ENCODE measurements at places on chromosomes 3 and 15. TPM values are rescaled to one million over a fixed set of nuclear protein-coding genes. Genes with fewer than 3 reads are reported as not detected.
A peak's percentile ranks its signal among the peaks of the same experiment; 100 is the strongest.

DNA sequence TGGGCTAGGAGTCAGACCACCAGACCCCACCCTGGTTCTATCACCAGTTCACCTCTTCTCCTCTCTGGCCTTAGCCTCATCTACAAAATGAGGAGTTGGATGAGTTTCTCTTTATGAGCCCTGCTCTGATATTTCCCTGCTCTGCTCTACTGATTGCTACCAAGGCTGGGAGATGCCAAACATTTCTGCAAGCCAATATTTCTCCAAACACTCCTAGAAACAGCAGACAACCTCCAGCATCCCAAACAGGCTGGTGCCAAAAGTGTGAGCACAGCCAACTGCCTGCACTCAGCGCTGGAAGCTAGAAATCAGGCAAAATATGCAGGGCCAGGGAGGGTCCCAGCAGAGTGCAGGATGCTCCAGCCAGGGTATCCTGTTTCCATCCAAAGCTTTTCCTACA, 10.8 kb downstream of the DAPK2 start:
- no peak for DNase-seq

PTH1R gene
- polyA plus RNA-seq, result 185 TPM

C3orf52 gene
- 4.9 TPM for polyA plus RNA-seq

GRCh38 chr3:49902511-49903345, 945 bp downstream of the MST1R start:
- DNase-seq, result no peak

LIPC gene
- polyA plus RNA-seq, result 14.0 TPM

DNA sequence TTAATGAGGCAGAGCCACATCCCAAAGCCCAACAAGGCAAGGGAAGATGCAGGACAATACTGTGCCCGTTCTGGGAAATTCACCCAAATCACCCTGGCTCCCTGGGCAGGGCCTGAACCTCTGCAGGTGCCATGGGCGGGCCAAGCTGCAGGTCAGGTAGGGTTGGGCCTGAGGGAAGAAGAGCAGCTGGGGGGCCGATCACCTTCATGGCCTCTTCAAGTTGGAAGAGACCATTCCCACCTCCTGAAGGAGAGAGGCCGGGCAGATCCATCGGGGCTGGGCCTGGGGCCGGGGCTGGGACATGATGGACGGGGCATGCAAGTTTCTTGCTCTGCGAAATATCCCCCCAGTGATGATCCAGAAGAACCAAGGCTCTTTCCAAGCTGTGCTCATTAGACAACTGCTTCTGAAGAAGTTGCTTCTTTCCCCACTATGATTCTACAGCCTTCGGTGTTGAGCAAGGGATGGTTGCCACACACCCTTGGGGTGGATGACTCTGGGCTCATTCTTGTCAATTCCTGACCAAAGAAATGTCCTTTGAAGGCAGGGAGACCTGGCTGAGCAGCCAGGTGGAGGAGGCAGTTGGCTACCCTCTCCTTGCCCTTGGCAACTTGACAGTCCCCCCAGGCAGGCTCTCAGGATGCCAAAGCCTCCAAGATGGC, 38.2 kb downstream of the KLHL25 start:
- no peak for DNase-seq

CCR2 gene
- polyA plus RNA-seq, result 2.1 TPM

MOBP gene
- 0.04 TPM for polyA plus RNA-seq

DNA sequence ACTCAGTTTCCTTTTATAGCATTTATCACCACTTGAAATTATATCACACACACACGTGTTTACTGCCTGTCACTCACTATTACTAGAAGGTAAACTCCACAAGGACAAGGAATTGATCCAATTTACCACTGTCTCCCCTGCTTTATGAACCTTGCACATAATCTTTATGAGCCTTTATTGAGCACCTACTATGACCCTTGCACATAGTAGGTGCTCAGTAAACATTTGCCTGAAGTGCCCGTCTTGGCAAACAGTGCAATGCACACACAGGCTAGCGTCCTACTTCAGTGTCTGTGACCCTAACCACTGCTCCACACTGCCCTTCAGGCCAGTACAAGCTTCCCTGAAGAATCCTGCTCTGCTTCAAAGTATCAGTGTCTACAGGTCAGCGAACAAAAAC, 237.7 kb upstream of the TMC3 start:
- DNase-seq, result no peak

DNA sequence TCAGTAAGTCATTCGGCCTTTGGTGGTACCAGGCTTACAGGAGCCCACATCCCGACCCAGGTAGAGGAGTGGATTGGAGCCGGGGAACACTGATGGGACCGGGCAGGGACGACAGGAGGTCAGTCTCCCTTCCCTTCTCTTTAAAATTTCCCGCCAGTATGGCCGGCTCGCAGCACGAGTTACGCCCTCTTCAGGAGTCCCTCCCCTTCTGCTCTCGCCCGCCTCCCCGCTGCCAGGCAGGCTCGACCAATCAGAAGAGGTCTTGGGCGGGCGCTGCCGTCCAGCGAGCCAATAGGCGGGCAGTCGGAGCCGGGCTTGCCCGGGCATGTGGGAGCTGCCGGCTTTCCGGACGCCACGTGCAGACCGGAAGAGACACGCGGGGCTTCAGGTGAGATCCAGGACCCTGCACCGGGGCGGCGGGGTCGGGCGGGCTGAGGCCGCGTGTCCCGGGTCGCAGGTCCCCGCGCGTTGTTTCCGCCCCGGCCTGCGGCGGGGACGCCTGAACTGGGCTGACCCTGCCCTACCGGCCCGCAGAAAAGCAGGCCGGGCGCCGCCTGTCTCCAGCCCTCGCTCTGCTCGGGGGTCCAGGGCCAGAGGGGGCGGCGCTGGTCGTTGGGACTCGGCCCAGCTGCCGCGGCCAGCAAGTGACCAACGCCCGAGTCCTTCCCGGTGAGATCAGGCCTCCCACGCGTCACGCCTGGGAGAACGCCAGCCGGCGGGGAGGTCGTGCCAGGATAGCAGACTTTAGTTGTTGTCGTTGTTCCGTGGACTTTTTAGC, at the start of gene AEN:
TSS of gene AEN (plus strand) at position 346 of the 778 bp plus-strand sequence. CDS start 4,870 bp downstream, outside the sequence.
- peak; percentile 85 for DNase-seq

DNA sequence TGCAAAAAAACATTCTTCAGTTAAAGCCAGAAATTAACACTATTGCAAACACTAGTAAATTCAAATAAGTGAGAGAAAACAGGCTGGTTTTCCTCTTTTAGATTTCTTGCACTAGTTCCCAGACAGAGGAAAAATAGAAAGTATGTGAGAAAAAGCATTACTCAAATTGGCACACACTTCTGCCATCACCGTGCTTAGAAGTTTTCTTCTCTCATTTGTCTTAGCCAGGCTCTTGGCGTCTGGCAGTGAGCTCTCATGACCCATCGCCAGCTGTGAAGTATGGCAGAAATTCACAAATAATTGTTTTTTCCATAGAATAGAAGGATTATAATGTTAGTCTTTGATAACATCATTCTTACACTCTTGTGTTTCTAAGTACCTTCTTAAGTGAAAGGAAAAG, 515.9 kb downstream of the GBE1 start:
- no peak for DNase-seq

DNA sequence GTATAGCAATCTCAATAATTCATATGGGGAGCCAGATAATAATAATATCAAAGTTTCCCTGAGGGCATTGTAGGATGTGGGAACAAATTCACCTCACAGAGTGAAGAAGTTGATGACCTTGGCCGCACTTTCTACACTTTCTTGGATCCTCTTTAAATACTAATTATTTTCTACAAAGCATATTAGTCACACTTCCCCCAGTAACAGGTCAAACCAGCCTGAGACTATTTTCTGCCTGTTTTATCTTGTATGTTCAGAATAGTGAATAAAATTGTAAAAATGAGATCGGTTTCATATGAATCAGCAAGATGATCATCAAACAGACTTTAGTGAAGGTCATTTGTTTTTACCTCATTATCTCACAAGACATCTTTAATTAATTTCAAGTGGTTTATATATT, 2.3 kb upstream of the OR5K3 start:
- DNase-seq, result no peak

- DNase-seq, result no peak
Measured at GRCh38 chr3:14946739-14947099, 664 bp upstream of the NR2C2 start.

- DNase-seq, result no peak
Measured at GRCh38 chr3:195896361-195897080, 11.8 kb downstream of the TNK2 start.

CD276 gene
- 163 TPM for polyA plus RNA-seq

CLDN11 gene
- 224 TPM for polyA plus RNA-seq

AMOTL2 gene
- polyA plus RNA-seq, result 84.1 TPM

DNA sequence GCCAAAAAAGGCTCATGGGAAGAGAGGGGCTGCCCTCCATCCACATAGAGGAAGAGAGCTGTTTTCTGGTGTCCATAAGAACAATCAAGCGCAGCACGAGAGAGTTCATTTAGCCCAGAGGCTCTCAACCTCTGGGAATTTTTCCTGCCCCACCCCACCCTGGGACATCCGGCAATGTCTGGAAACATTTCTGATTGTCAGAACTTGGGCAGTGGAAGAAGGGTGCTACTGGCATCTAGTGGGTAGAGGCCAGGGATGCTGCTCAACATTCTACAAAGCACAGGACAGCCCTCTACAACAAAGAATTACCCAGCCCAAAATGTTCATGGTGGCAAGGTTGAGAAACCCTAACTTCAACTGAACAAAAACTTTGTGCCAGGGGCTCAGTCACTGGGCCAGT, 92.9 kb downstream of the RAB11A start:
- DNase-seq, result no peak

DNA sequence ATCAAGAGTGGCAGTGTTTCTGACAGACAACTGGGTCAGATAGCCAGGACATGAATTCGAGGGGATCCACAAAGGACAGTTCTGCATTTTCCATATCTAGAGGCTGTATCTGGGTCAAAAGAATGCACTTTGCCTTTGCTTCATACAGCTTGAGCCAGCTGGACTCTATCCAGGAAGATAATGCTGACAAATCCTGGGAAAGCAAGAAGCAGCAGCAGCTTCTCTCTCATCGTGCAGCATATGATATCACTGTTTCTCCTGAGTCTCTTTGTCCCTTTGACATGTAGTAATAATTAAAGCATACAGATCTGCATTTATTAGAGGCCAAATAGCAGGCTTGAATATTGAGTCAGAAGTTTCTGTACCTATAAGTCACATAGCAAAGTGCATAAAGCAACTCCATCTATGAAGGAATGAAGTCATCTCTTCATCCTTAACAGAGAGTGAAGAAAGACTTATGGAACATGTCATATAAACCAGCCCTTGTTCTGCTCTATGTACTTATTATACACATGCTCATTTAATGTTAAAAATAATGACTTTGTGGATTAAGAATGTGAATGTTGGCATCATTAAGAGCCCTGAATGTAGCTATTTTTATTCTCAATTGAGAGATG, 236.8 kb upstream of the GBE1 start:
- peak; percentile 2 for DNase-seq

DNA sequence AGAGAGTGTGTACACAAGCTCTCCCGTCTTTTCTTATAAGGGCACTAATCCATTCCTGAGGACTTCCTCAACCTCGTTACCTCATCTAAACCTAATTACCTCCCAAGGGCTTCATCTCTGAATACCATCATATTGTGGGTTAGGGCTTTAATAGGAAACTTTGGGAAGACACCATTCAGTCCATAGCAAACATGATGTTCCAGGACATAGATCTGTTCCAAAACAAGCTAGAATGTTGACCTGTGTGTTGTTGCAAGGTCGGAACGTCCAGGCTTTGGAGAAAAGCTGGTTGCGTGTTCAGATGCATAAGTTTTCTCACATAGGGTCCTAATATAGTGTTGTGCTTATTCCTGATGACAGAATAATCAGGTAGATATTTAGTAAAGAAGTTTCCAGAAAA, 9.7 kb upstream of the TMEM87A start:
- DNase-seq, result no peak

POU1F1 gene
- polyA plus RNA-seq, result not detected

DNA sequence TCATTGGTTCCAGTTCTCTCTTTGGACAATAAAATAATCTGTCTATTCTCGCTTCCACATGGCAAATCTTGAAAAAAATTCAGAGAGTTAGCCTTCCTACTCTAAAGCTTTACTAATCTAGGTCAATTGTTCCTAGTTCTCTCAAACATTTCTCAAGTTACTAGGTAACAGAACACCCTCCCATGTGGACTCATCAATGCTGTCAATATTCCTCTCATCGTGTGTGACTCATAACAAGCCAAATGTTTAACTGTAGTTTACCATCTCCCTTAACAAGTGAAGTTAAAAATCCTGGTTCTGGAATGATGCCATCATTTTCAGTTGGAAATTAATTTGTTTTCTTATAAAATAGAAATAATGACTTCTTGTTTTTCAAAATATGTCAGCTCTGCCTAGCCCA, 438.6 kb downstream of the ROBO1 start:
- DNase-seq, result no peak

- DNase-seq, result no peak
Measured at GRCh38 chr3:177035676-177036075, 161.6 kb downstream of the TBL1XR1 start.

Measured in right renal cortex interstitium (tissue), 3 donors.